ENCODE measurements at places on chromosomes 6 and 20.

DNA sequence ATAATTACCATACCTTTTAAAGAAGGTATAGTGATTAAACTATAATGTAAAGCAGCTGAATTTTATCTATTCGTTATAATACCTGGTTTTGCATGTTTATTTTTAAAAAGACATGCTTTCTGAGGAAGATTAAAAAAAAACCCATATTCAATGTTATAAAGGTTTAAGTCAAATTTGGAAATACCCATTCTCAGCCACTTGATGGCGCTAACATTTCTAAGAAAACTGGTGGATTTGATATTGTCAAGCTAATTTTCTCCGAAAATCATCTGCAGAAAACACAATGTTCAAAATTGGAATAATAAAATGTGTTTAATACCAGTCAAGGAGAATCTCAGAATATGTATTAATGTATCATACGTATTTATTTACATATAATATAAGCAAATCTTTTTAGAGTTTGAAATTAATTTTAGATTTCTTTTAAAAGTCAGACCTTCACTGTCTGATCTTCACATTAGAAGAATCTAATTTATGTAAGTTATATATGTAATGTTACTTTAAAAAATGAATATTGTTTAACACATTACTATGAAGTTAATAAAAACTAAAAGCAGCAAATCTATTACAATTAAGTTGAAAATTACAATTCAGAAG lies 35.0 kb downstream of the SHPRH start:
- no peak for ATAC-seq

GRCh38 chr6:10431423-10432164 lies 16.7 kb upstream of the TFAP2A start:
- peak; percentile 55 for ATAC-seq

GRCh38 chr20:1376007-1376406 lies 16.8 kb downstream of the FKBP1A start:
- peak; percentile 10 for ATAC-seq

GRCh38 chr6:161024364-161024920 lies 32.9 kb downstream of the MAP3K4 start:
- ATAC-seq: no peak

DNA sequence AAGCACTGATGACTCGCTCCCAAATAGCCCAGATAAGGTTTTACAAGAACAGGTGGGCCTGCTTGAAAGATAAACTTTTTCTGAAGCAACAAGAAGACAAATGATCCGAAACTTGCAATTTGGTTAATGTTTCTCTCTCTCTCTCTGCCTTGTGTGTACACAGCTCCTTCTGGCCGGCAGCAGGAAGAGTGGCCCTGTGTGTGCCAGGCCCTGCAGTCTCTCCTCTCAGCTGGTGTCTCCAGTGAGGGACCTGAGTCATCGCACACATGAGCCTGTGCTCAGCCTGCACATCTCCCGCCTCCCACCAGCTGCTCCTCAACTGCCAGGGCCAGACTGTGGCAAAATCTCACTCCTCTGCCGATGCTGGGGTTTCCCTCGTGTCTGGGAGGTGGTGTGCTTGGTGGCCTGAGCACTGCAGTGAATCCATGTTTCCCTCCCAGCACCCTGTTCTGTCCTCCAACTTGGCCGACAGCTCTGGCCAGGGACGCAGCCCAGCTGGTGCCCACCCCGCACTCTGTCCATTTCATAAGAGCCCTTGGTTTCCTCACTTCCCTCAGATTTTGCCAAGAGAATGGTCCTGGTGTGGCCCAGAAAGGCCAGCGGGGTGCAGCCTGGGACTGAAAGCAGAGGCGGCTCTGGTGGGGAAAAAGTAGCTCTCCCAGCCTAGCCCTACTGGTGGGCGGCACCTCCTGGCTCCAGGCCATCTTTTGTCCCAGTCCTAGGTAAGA lies 49.4 kb downstream of the ERMARD start:
- peak; percentile 72 for ATAC-seq

DNA sequence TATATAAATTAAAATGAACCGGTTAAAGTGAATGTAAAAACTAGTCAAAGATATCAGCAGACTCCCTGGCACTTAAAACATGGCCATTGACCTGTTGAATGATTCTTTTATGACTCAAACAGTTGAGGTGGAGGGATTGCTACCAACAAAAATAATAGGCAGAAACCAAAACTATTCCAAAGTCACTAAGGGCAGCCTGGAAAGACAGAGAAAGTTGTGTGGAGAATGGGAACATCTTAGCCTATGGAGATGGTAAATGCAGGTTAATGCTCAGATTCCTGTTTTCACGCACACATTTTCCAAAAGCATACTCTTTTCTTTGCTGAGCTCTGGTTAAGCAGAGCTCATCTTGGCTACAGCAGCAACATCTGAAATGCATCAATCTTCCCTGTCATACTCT lies 553.5 kb downstream of the HACE1 start:
- ATAC-seq: no peak

GRCh38 chr6:122770835-122771601 lies 8.5 kb upstream of the FABP7 start:
- peak; percentile 72 for ATAC-seq

DNA sequence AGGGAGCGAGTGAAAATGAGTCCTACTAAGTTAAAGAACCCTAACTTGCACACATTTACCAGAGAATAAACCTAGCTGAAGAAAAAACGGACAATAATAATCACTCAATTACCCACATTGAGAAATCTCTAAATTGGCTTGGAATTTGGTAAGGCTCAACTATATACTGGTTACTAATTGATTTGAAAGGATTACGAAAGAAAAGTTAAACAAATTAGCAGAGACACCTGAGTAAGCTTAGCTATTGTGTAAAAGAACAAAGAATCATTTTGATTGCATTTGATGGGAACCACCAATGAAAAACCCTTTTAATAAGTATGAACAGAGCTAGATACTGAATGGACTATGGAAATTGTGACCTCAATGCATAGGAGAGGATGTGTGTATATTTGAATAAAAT lies 118.6 kb upstream of the ADGRF1 start:
- no peak for ATAC-seq
